Esophagus squamous epithelium (tissue), 5 donors: ENCODE measurements at places on chromosomes 12 and 14.

- H3K4me3 ChIP-seq, result no peak overlapping the region
- no peaks in the 10 kb centered on the region for H3K27me3 ChIP-seq
- DNase-seq, result no peak
- peaks cover 28% of the 10 kb centered on the region for H3K36me3 ChIP-seq
- no peaks in the 10 kb centered on the region for H3K4me1 ChIP-seq
- no peak overlapping the region for H3K27ac ChIP-seq
Measured at GRCh38 chr12:123643911-123644310, 10.3 kb downstream of the GTF2H3 start.

DNA sequence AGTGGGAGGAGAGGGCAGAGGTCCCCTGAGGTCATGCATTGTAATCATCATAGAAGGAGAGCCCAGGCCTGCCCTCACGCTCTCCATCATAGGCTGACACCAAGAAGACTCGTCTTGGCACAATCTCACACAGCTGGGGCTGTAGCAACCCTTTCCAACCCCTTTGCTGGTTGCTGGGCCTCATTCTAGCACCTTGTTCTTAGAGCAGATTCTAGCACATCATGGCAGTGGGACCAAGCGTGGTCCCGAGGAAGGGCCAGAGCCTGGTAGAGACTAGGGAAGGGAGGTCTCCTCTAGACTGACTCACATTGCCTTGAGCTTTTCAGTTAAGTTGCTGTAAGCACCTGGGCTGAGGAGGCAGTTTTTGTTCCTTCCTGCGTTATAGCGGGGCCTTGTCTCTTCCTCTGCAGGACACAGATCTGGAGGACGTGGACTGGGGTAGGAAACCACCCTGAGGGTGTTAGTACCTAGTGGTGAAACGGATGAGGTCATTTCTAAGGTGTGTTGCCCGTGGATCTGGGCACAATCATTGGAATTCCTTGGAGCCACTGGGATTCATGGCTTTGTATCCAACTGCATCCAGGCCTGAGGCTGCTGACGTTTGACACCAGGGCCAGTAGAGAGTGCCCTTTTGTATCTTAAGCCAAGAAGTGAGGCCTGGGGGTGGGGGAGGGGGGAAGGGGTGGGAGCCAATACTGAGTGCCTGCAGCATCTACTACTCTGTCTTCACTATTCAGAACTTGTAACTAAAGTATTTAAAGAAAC lies 19.9 kb downstream of the RPS6KL1 start:
- no peak overlapping the region for H3K27ac ChIP-seq
- peaks cover 48% of the 10 kb centered on the region for H3K36me3 ChIP-seq
- H3K4me1 ChIP-seq, result peaks cover 22% of the 10 kb centered on the region
- no peak overlapping the region for H3K4me3 ChIP-seq
- H3K27me3 ChIP-seq, result no peaks in the 10 kb centered on the region
- DNase-seq, result no peak

DNA sequence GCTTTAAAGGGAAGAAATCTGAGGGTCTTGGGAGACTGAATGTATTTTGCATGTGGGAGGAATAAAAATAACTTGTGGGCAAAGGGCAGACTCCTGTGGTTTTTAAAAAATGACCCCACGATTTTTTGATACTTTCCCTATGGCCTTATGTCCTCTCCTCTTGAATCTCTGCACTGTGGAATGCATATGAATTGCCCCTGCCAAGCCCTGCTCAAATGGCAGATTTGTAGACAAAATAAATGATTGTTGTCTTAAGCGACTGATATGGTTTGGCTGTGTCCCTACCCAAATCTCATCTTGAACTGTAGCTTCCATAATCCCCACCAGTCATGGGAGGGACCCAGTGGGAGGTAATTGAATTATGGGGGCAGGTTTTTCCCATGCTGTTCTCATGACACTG lies 223.8 kb downstream of the DACT1 start:
- DNase-seq, result no peak
- H3K27me3 ChIP-seq, result no peaks in the 10 kb centered on the region
- peaks cover 6% of the 10 kb centered on the region for H3K4me1 ChIP-seq
- no peaks in the 10 kb centered on the region for H3K36me3 ChIP-seq

DNA sequence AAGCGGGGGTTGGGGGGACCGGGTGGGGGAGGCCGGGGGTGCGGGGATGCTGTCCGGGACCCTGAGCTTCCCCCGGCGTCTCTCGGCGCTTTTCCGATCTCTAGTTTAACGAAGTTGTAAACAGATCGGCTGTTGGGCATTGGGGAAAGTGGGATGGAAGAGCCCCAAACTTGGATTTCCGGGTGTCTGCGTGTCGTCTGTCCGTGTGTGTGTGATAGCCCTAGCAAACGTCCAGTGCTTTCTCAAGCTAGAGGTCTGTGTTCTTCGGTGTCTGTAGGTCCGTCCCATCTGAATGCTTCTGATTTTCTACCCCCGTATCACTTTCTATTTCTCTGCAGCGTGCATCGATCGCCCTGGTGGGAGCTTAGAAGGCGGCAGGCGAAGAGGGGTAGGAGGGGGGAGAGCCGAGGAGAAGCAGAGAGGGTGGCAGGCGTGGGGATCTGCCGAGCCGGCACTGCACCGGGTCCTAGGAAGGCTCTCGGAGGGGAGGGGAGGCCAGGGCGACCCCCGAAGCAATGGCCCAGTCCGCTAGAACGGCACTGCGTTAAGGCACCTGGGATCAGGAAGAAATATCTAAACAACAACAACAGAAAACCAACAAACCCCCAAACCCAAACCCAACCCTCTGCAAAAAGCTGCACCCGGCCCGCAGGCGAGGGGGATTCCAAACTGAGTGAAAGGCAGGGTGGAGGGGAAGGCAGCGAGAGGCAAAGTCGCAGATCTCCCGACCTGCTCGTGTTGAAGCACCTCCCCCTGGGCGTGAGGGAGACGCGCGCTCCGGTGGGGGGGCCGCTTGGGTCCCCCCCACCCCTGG lies 1.0 kb downstream of the KCNA1 start:
- peaks cover 21% of the 10 kb centered on the region for H3K4me1 ChIP-seq
- H3K27ac ChIP-seq, result no peak overlapping the region
- peak overlapping the region; percentile 30 for H3K4me3 ChIP-seq
- DNase-seq, result no peak

GRCh38 chr12:26080911-26081310 lies 43.9 kb downstream of the BHLHE41 start:
- H3K36me3 ChIP-seq, result no peaks in the 10 kb centered on the region
- DNase-seq, result no peak
- H3K4me3 ChIP-seq, result no peak overlapping the region
- no peaks in the 10 kb centered on the region for H3K27me3 ChIP-seq
- H3K27ac ChIP-seq, result no peak overlapping the region
- no peaks in the 10 kb centered on the region for H3K4me1 ChIP-seq

- no peak for DNase-seq
- no peaks in the 10 kb centered on the region for H3K36me3 ChIP-seq
- peaks cover 80% of the 10 kb centered on the region for H3K4me1 ChIP-seq
- peak overlapping the region; percentile 84 for H3K27ac ChIP-seq
Measured at GRCh38 chr12:13167226-13167625, 29.3 kb upstream of the EMP1 start.
